ENCODE measurements at places on chromosomes 2 and 18.

GRCh38 chr2:8309131-8309530 is 372.7 kb upstream of the ID2 start:
- no peak for DNase-seq

GRCh38 chr2:226578879-226579278 is 220.7 kb downstream of the IRS1 start:
- DNase-seq, result no peak

GRCh38 chr2:169808221-169808620 is 9.6 kb downstream of the SSB start:
- no peak for DNase-seq

- DNase-seq, result no peak
Observed at GRCh38 chr2:162734866-162735265, 103.7 kb downstream of the KCNH7 start.

- no peak for DNase-seq
Observed at GRCh38 chr2:68512326-68512725, 44.9 kb downstream of the APLF start.

- DNase-seq, result no peak
Observed at GRCh38 chr2:73762571-73762970, 17.3 kb downstream of the DUSP11 start.

DNA sequence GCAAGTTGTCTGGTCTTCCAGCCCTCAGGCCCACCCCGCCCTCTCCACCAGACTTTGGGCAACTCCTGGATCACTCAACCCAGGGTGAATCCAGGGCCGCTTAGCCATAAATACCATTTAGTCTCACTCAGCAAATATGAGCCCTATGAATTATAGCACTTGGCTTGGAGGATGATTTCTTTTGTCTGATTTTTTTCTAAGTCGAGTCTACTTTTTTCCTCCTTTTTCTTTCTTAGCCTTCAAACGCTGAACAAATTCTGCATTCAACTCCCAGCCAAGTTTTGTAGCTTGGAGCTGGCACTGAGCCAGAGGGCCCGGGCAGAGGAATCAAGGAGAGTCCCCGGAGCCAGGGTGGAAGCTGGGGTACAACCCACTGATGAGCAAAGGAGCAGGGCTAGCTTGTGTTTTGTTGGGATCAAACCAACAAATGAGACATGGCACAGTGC is 48.7 kb downstream of the SERTAD2 start:
- DNase-seq, result no peak

DNA sequence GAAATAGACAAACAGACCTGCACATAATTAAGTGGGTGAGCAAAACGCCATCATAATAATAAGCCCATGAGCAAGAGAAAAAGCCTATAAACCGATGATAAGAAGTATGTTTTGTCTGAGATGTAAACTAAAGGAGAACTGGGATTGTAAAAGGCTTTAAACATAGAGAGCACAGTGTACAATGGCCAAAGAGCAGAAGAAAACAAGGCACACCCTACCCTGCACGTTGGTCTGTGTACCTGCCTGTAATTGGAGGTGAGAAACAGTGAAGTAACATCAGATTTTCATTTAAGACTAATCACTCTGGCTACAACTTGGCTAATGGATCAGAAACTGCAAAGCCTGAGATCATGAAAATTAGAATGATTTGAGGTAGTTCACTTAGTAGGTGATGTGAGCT is 1094.7 kb upstream of the GYPC start:
- no peak for DNase-seq

- no peak for DNase-seq
Observed at GRCh38 chr2:20829861-20830260, 7.0 kb upstream of the LDAH start.

GRCh38 chr18:34754300-34754699 is 44.2 kb downstream of the DTNA start:
- no peak for DNase-seq

- no peak for DNase-seq
Observed at GRCh38 chr2:216335252-216335651, 37.0 kb downstream of the MARCHF4 start.

- DNase-seq, result no peak
Observed at GRCh38 chr2:232893834-232894233, 23.8 kb downstream of the SNORC start.

- DNase-seq, result peak; percentile 6
Observed at GRCh38 chr18:13558124-13558523, 168.2 kb downstream of the FAM210A start.

- no peak for DNase-seq
Observed at GRCh38 chr2:71720283-71720560, 266.9 kb downstream of the DYSF start.

GRCh38 chr2:98487806-98488189 is 43.1 kb downstream of the INPP4A start:
- DNase-seq, result peak; percentile 55

DNA sequence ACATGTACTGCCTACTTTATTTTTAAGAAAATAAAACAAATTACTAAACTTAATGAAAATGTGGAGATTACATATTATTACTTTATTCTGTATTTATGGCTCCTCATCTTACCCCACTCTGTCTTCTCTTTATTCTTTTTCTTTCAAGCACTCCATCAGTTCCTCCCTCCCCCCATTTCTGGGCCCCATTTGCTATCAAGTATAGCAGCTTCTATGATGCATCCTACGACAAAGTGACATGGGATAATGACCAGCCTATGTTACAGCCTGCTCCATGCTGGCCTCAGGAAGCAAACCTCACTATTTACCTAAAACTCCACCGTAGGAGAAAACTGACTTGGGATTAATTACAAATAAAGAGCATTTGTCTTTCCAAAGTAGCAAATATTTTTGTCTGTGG is 58.8 kb downstream of the RND3 start:
- DNase-seq, result no peak

GRCh38 chr2:53312721-53313120 is 454.9 kb upstream of the CHAC2 start:
- DNase-seq, result no peak

DNA sequence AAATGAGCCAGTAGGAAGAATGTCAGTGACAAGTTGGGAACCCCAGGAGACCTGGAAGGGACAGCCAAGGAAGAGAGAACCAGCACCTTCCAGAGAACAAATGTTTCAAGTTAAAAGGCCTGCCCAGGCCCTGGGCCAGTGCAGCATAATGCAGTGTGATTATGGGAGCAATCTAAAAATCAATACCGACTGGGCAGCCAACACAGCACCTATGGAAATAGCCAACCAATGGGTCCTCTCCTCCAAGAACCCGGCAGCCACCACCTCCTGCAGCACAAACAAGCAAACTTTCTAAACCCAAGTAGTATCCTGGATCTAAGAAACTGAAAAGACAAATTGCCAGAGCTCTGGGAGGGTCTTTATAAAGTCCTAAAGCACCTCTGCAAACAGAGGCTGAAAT is 71.7 kb downstream of the CLHC1 start:
- no peak for DNase-seq

- no peak for DNase-seq
Observed at GRCh38 chr2:96528006-96528699, 8.4 kb upstream of the ARID5A start.

DNA sequence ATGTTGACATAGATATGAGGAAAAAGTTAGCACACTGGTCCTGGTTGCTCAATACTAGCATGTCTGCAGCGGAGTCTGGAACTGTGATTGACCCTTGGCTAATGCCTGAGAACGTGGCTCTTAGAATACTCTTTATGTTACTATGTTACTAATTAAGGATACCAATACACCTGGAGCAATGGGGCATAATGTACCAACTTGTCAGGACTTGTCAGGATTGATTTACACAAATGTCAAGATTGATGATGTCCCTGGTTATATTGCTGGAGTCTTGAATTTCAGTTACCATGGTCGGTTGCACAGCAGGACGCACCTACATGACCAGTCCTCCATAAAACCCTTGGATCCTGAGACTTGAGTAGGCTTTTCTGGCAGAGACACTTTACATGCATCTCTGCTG is 810.9 kb downstream of the CPS1 start:
- DNase-seq, result no peak

DNA sequence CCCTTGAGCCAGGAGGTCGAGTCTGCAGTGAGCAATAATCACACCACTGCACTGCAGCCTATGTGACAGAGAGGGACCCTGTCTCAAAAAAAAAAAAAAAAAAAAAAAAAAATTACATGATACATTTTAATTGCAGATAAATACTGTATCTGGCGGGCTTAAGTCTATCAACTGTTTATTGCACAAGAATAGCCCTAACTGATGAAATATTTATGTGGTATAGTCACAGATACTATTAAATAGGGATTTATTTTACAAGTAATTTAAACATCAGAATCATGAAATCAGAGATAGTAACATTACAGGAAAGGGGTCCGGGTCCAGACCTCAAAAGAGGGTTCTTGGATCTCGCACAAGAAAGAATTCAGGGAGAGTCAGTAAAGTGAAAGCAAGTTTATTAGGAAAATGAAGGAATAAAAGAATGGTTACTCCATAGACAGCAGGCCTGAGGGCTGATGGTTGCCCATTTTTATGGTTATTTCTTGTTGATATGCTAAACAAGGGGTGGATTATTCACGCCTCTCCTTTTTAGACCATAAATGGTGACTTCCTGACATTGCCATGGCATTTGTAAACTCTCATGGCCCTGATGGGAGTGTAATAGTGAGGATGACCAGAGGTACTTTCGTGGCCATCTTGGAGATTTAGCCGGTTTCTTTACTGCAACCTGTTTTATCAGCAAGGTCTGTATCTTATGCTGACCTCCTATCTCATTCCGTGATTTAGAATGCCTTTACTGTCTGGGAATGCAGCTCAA is 166.6 kb downstream of the PMAIP1 start:
- no peak for DNase-seq

DNA sequence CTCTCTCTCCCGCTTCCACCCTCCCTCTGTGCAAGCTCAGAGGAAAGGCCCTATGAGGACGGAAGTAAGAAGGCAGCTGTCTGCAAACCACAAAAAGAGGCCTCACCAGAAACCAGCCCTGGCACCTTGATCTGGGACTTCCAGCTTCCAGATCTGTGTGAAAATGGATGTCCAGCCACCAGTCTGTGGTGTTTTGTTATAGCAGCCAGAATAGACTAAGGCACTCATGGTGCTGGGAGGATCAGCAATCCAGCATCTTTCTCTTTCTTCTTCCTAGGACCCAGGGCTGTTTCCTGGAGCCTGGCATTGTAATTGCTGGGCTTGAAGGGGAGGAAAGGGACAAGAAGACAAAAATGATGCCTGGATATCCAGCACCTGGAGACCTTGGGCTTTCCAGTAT is 122.5 kb downstream of the SOCS6 start:
- no peak for DNase-seq

GRCh38 chr18:46160050-46160798 is 56.0 kb downstream of the HAUS1 start:
- DNase-seq, result no peak

DNA sequence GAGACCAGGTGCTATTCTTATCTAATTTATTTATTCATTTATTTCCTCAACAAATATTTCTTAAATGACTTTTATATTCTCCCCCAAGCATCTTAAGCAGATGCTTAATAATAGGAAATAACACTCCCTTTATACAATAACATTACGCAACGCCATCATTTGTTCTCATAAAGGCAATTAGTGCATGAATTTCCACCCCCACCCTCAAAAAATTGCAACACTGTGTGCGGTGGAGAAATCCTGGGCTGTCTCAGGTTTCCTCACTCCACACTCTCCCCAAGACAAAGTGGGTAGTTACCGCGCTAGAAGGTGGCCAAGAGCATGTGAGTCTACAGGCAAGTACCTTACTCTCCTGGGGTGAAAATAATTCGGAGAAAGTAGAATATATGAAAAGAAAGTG is 37.0 kb upstream of the CTDP1 start:
- DNase-seq, result no peak

- no peak for DNase-seq
Observed at GRCh38 chr18:77161961-77162360, 29.4 kb upstream of the MBP start.

GRCh38 chr2:32008805-32009515 is 1.8 kb downstream of the MEMO1 start:
- no peak for DNase-seq

GRCh38 chr2:238846628-238847418 is 1.1 kb upstream of the TWIST2 start:
- DNase-seq, result no peak

GRCh38 chr2:234913208-234913626 is 38.6 kb upstream of the SH3BP4 start:
- no peak for DNase-seq

- DNase-seq, result no peak
Observed at GRCh38 chr2:201151127-201151981, 31.6 kb upstream of the CASP10 start.

GRCh38 chr2:72040629-72041571 is 106.8 kb downstream of the CYP26B1 start:
- no peak for DNase-seq

DNA sequence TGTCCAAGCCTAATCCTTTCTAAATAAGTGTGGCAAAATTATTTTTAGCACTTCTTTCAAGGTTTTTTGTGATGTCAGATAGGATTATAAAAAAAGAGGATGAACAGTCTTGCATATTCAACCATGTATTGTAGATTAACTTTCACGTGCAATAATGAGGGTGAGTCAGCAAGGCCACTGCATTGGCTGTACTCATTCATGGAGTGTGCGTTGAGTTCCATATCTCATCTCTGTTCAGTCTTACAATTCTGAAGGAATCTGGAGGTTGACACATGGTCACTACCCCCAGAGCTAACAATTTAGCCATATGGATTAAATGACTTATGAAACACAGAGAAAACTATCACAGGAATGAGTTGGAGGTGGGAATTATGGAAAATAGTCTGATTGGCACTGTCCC is 810.5 kb downstream of the SLC4A3 start:
- no peak for DNase-seq

DNA sequence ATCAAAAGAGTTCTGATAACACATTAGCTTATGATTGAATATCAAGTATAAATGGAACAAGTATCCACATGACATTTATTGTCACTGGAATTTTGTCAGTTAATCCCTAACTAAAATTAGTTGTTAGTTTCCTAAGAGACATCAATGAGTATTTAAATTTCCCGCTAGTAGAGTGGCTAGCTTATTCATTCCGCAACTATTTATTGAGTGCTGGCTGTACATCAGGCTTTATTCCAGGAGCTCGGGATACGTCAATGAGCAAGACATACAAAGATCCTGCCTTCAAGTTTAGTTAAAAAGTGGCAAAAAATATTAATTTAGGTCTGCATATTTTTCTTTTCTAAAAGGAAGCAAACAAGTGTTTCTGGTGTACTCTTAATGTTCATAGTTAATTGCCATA is 59.3 kb downstream of the PRKRA start:
- no peak for DNase-seq

- DNase-seq, result no peak
Observed at GRCh38 chr2:17547237-17547636, 6.7 kb downstream of the VSNL1 start.

DNA sequence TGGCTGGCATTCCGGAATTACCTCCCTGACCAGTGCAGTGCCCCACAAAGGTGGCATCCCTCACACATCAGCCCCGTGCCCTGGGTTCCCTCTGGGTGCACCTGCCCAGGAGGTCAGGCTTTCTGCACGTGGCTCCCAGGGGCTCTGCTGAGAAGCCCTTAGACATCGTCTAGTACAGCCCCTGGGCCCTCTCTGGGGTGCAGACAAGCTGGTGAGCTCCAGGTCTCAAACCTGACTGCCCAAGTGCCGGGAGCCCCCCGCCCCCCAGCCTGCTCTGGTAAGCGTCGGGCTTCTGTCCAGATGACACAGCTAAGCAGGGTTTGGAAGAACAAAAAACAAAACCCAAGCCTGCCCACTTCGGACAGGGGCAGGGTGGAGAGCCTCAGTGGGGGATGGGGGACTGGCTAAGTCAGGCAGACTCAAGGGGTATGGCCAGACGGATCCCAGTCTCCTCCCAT is 20.2 kb downstream of the TWIST2 start:
- DNase-seq, result no peak

GRCh38 chr2:152240559-152241231 is 65.1 kb upstream of the STAM2 start:
- no peak for DNase-seq

GRCh38 chr2:212136216-212136795 is 402.3 kb downstream of the ERBB4 start:
- no peak for DNase-seq

All from effector memory CD8-positive, alpha-beta T cell (primary cell).